ENCODE measurements at places on chromosomes 1 and 21.
A peak's percentile ranks its signal among the peaks of the same experiment; 100 is the strongest.

DNA sequence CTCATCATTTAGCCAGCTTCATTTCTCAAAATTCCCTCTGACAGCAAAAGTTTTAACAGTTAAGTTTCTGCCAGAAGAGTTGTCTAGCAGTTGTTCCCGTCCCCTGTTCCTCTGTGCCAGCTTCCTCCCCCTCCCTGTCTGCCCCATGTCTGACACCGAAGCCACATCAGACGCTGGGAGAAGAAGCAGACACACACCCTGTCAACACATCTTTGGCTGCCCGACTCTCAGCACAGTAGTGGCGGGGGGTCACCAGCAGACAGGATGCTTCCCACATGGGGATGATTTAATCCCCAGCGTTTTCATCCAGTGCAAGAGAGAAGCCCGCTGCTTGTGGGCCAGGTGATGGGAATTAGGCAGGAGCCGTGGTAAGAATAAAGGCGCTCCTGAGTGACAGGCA lies 379.4 kb upstream of the RUNX1 start:
- peak; percentile 15 for DNase-seq

DNA sequence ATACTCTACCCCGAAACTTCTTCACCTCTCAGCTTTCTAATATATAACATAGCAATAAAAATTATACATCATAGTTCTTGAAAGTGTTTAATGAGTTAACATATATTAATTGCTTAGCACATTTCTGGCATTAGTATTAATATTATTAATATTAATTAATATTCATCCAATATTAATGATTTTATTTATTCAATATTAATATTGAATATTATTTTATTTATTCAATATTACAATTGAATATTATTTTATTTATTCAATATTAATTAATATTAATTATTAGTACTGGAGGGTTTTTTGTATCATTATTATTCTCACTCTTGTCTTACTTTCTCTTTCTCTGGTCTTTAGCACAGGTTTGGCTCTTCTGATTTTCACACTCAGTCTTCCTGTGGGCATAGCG lies 105.2 kb downstream of the GRIK1 start:
- DNase-seq, result no peak

GRCh38 chr1:113123737-113124136 lies 50.7 kb downstream of the LRIG2 start:
- DNase-seq, result no peak

- DNase-seq, result no peak
These were observed 671 bp downstream of the KIF26B start for GRCh38 chr1:245155272-245156040.

DNA sequence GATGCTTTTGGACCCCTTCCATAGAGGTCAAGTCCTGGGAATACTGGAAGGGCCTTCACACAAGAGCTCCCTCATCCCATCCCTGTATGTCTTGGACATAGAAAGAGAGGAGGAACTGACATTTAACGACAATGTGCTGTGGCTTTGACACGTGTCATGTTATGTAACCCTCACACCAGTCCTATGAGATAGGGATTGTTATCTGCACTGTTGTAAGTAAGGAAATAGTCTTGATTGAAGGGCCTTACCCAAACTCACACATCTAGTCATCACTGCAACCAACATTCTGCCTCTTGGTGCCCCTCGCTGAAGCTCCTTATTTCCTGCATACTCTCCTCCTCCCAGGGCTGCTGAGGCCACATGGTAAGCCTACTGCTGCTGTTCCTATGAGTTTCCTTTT lies 63.7 kb upstream of the ANGPTL1 start:
- DNase-seq, result no peak

GRCh38 chr1:119133987-119134386 lies 6.5 kb downstream of the WARS2 start:
- DNase-seq, result no peak

- no peak for DNase-seq
These were observed 45.1 kb upstream of the MUTYH start for GRCh38 chr1:45385302-45385701.

GRCh38 chr1:214403431-214403830 lies 122.5 kb downstream of the SMYD2 start:
- no peak for DNase-seq

DNA sequence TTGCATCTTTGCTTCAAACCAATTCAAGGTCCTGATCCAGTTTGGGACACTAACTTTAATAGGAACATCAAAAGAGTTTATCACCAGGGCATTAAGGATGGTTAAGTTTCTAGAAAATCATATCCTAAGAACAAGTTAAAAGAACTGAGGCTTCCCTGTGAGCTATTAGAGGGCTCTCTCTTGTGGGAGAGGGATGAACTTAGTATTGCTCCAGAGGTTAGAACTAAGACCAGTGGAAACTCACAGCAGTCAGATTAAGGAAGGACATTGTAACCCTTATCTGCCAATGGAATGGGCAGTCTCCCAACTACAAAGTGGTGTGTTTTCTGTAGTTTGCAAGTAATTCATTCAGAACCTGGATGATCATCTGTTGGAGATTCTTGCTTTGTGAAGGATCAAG lies 36.8 kb downstream of the UBE2U start:
- no peak for DNase-seq

DNA sequence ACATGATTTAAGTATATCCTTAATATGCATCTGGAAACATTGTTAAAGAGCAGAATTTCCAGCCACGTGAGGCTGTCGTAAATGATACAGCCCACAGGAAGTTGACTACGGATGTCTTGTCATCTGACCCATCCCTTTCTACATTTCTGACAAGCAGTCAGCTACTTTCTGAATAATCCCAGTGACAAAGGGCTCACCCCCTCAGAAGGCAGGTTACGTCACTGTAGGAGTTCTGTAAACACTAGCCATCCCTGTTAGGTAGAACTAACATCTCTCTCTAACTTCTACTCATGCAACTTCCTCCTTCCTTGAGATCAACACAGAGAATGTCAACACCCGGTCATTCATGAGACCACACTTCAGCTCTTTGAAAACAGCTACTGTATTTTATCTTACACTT lies 259.2 kb downstream of the GREM2 start:
- no peak for DNase-seq

DNA sequence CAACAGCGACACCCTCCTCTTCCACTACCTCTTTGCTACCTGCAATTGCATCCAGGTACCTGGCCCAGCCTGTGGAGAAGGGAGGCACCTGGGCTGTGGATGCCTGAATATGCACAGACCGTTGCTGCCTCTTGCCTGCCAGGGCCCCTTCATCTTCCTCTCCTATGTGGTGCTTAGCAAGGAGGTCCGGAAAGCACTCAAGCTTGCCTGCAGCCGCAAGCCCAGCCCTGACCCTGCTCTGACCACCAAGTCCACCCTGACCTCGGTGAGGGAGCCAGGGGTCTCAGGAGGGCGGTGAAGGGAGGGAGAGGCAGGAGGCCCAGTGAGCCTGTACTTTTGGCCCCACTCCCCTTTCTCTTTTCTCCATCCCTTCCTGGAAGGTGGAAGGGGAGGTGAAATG lies 11.5 kb downstream of the PSRC1 start:
- no peak for DNase-seq

DNA sequence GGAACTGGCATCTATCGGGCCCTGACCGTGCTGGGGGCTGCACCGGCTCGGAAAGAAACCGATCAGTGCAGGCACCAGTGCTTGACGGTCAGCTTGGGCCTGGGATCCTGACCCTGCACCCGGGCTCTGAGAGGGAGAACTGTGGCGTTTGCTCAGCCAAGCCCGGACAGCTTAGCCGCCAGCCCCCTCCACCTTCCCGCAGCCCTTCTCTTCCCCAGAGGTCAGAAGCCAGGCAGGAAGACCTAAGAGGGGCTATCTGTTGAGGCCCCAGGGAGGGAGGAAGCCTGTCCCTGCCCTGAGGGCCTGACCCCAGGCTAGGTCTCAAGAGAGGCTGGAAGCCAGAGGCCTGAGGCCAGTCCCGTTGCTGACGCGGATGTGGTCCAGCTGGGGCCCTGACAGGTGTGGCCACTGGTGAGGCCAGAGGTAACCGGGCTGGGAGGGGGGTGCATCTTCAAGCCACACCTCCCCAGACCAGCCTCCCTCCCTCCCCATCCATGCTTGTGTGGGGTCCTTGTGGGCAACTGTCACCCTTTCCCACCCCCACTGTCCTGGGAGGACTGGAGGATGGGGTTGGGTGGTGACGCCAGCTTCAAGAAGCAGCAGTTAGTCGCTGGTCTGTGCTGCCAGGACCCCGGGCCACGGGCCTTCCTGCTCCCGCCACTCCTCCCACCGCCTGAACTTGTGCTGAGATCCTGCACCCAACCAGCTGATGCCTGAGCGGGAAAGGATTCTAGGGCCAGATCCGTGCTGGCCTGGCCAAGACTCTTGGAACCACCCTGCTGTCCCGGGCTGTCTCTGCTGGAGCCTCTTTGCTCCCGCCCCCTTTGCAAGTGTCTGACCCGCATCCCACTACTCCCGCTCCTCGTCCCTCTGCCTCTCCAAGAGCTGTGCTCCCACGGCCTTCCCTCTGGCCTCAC lies 2.6 kb upstream of the DVL1 start:
- DNase-seq, result no peak

DNA sequence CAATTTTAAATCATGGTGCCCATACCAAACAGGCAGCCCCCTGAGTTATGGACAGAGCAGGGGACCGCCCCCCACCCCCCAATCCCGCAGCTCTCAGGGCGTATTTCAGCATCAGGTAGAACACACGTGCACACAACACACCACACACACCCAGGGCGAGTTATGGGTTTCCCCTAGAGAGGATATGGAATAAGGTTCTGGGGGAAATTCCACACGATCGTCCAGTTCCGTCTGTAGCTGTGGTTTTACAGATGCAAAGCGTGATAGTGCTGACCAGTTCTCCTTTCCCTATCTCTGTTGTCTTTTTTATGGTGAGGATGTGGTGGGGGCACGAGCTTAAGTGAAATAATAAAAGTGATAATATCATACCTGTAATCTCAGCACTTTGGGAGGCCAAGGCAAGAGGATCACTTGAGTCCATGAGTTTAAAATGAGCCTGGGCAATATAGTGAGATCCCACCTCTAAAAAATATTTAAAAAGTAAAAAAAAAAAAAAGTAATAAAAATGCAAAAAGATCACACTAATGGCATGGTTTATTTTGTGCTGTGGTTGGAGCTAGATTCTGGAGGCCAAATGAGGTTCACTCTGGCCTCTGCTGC lies 25.1 kb downstream of the C2CD2 start:
- DNase-seq, result no peak

DNA sequence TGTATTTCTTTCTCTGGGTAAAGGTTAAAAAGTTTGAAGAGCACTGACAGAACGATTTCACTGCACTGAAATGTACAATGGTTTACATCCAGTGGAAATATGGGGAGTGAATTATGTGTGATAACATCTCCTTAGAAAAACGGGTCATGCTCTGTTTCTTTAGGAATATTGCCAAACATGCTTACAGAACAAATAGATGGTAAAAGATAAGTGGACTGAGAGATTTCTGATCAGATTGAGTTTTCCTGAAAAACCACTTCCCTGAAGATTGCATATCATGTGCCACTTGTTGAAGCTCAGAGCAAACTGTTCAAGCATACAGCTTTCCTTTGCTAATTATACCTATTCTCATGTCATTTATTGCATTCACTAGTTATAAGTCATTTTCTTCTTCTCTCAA lies 29.9 kb upstream of the DISP1 start:
- DNase-seq, result no peak

DNA sequence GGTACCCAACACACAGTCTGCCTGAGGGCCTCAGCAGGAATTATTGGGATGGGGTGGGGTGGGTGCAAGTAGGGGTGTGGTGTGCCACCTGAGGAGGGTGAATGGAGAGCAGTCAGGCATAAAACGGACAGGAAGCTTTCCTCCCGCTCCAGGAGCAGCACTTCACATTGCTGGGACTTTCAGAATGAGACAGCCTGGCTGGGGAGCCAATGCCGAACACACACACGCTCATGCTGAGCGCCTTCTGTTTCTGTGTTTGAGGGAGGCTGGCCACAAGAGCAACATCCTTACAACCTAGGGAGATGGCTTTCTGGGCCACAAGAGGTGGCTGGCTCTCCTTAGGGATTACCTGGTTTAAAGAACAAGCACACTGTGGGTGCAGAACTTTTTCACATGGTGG lies 98.0 kb downstream of the LAMC2 start:
- no peak for DNase-seq

GRCh38 chr21:43937891-43938309 lies 72.9 kb downstream of the AGPAT3 start:
- no peak for DNase-seq

DNA sequence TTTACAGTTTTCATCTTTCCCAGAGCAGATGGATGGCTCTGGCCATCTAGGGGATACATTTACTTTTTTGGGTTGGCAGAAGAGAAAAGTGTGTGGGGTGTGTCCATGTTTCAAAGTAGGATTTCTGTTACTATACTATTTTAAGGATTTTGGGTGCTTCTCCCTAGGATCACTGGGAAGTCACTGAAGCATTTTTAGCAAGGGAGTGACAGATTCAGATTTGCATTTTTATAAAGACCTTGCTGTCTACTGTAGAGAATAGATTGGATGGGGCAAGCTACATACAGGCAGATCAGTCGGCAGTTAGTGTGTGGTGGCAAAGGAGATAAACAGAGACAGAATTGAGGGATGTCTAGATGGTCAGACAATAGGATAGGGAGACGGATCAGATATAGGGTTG lies 122.5 kb downstream of the TBX19 start:
- DNase-seq, result no peak

DNA sequence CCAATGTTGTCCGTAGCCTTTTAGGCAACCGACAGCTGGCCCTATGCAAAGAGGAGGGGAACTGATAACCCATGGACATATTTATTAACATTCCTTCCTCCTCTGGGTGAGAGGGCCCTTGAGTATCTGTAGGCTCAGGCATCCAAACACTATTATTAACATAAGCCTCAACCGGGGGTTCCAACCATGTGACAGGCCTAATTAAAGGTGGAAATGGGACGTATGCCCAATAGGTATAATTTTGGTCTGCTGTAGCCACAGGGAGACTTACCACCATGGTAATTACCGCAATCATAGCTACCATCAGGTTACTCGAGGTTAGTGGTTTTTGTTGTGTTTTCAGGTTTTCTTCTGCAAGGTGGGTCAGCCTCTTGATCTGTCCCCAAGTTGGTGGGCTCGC lies 5.3 kb downstream of the DAP3 start:
- no peak for DNase-seq

DNA sequence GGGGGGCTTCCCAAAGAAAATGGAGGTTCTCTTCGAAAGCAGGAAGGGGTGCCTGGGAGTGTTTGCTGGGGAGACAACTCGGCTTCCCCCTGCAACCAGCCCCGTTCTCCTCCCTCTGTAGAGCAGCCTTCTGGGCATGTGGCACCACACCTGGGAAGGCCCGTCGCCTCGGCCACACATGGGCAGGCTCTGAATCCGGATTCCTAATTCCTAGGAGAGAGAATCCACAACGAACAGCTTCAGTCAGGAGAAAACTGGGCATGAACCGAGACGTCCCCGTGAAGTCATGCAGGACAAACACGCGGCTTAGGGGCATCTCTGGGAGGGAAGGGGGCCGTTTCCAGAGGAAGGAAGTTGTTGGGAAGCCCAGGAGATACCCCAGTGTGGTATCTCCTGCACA lies 224.5 kb downstream of the KAZN start:
- no peak for DNase-seq

Data from mucosa of gallbladder (tissue), 1 donor.